ENCODE measurements at places on chromosomes 1 and 21.
A peak's percentile ranks its signal among the peaks of the same experiment; 100 is the strongest.

GRCh38 chr1:212515329-212515760, 82.6 kb downstream of the NENF start:
- no peak for DNase-seq

GRCh38 chr1:36401602-36402503, 4.1 kb upstream of the LSM10 start:
- no peak for DNase-seq

- DNase-seq = peak; percentile 17
These were observed 958 bp downstream of the DDR2 start for GRCh38 chr1:162633081-162633762.

DNA sequence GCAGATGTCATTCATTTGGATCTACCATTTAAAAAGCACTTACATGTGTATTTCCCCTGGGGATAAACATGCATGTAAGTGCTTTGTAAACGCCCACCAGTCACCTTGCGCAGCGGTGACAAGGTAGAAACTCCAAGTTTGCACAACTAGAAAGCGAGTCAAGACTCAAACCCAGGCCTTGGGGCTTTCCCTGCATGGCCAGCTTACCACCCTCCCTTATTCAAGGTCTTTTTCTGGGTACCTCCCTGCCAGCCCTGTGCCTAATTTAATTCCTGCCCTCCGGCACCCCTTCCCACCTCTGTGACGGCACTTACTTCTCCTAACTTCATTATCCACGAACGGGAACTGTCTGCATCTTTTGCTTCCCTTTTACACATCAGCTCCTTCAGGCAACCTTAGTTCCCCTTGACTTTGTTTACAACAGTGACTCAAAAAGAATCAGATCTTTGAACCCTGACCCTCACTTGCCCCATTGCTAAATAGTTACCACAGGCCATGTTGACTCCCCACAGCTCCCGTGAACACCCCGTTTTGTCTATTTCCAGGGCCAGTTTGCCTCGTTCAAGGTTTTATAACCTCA, 138.3 kb upstream of the ETS2 start:
- no peak for DNase-seq

GRCh38 chr21:34692458-34693020, 23.7 kb downstream of the CLIC6 start:
- DNase-seq = no peak

DNA sequence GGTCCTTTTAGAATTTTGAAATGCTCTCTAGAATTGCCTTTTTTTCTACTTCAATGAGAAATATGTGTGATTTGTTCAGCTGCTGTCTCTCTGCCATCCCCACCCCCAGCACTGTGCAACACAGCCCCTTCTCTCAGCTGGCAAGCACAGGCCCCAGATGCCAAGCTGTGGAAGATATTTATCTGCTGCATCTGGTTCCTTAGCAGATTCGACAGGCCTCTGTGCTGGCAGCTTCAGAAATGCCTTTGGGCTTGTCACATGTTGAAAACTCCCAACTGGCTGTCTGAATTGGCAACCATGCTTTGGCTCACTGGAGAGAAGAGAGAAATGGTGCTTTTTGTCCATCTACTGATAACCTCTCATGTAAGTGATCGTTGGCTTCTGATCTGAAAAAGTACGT, 206.7 kb upstream of the C1orf87 start:
- DNase-seq = no peak

DNA sequence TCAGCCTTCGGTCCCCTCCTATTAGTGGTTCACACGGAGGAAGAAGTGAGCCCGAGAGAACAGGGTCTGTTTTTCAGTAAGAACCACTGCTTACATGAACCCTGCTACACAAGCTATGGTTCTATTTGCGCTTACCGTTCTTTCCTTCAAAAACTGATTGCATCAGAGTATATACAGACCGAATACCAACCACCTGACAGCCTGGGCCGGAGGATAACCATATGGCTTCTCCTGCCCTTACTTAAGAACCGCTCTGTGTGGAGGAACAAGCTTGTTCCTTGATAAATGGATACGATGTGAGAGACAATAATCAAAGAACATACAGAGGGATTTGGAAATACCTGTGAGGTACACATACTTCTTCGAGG, 1.1 kb upstream of the KCNT2 start:
- DNase-seq = no peak

DNA sequence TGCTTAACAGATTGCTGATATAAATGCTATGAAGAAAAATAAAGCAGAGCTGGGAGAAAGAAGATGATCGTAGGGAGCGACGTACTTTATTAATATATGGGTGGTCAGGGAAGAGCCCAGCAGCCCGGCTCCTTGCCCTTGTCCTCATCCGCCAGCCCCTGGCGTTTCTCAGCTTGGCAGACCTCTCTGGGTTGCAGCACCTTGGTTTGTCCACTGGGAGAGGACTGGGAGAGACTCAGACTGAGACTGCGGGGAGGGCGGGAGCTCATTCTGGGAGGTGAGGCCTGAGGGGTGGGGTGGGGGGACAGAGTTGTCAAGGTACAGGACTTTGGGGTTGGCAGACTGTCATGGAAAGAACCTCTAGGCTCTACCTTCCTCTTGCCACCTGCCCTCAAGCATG, 3.3 kb upstream of the S100A3 start:
- DNase-seq = no peak

GRCh38 chr1:22773981-22774832, 63.6 kb downstream of the EPHB2 start:
- DNase-seq = no peak

GRCh38 chr1:244815600-244816099, 19.8 kb upstream of the COX20 start:
- DNase-seq = no peak

- no peak for DNase-seq
These were observed 12.3 kb upstream of the ALPL start for GRCh38 chr1:21496886-21497285.

- DNase-seq = no peak
These were observed 12.3 kb downstream of the CCDC185 start for GRCh38 chr1:223405507-223405906.

DNA sequence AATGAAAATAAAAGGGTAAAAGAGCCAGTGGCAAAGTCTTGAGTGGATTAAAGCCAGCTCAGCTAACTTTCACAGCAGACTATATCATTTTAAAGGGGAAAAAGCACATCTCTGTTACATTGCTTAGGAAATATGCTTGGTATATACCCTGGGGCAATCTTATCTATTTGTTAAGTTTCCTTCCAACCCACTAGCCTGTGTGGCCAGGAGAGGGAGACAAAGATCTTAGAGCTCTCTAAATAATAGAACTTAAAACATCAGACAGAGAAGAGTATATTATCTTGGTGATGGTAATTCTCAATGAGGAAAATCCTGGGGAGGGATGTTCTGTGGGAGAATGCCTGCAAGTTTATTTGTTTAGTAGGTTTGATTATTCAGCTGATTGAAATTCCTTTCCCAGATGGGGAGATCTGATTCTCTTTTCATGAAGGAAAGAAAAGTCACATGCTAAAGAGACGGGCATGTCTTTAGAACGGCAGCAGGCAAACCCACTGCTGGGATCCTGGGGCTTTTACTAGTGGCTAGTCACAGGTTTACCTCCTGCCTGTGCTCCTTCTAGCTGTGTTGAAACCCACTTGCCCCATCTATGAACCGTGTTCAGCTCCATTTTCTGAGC, 3.6 kb downstream of the KCNE2 start:
- peak; percentile 30 for DNase-seq

DNA sequence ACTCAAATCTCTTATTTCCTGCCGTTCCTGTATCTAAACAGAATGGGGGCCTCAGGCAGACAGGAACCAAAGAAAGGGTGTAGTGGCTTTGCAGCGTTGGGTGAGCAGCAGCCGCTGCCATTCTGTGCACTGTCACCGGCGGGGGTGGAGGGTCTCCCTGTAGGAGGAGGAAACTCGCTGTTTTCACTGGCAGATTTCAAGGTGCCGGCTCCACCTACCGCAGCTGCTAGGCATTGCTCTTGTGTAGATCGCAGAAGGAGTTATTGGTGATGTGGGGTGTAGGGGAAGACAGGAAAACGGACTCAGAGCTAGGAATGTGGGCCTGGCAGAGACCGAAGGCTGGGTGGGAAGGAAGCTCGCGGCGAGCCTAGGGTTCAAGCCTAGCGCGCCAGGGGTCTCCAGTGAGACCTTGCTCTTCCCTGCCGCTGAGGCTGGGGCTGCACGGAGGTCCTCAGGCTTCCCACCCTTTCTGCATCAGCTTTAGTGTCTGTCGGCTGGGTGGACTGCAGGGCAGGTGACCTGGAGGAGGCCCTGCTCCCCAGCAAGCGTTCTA, 20.8 kb downstream of the ATP5PO start:
- DNase-seq = peak; percentile 85

DNA sequence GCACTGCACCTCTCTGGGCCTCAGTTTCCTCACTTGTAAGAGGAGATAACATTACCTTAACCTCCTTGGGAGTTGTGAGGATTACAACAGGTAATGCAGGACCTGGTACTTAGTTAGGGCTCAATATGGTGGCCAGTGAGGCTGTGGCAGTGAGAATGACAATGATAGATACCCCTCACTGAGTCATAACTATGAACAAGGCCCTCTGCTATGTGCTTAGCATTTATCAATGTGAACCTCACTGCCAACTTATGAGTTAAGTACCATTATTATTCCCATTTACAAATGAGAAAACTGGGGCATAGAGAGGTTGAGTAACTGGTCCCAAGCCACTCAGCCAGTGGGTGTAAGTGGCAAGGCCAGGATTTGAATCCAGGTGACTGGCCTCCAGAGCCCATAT, 64.4 kb downstream of the HMGB4 start:
- DNase-seq = no peak

DNA sequence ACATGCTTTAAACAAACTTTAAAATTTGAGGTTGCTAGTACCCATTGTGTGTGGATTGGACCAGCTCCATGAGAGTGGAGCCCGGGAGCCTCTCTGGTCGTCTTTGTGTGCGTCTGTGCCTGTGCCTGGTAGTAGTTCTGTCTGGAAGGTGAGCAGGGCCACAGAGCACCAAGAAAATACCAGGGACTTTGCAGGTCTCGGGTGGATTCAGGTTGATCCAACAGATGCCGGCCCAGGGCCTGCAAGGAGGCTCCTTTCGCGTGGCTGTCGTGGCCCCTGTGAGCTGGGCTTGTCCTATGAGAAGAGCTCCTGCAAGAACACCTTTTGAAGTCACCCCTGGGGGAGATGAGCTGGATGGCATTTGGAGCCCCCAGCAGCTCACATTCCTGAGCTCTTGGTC, 28.3 kb downstream of the COL18A1 start:
- no peak for DNase-seq

- peak; percentile 16 for DNase-seq
These were observed 40.8 kb upstream of the KCTD3 start for GRCh38 chr1:215526147-215526845.

DNA sequence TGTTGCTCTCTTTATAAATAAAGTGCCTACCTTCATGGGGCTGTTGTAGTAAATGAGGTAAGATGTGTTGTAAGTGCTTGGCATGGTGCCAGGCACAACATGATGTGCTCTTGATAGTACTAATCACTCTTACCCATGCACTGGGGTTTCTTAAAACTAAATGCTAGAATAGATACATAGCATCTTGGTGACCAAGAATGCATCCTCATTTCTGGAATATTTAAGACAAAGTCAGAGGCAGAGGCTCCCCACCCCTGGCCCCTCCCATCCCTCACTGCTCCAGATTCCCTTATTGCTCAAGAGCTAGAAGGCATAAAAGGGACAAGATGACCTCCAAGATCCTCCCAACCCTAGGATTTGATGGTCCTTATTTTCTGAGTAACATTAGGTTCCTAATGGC, 61.3 kb downstream of the GLUL start:
- no peak for DNase-seq

DNA sequence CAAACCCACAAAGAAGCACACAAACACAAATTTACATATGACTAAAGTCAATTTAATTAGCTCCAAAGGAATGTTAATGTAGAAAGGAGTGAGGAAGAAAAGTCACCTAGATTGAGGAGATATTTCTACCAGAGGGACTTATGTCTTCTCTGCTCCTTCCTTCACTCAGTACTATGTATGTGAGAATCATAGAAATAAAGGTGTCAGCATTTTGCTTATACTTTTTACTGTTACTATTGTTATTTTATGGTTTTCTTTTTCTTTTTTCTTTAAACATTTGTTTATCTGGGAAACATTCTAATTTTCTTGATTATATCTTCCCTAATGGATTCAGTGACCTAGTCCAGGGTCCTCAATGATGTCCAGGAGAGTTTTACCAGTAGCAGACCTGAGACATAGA, 511.9 kb upstream of the NCAM2 start:
- no peak for DNase-seq
